KG1 (cell line): ENCODE measurements at places on chromosomes 6 and 20.

GRCh38 chr20:41475503-41475902, 108.9 kb upstream of the EMILIN3 start:
- no peak for DNase-seq

- DNase-seq, result no peak
These were observed 23.2 kb downstream of the HLA-A start for GRCh38 chr6:29965563-29965872.

- DNase-seq, result no peak
These were observed 808.1 kb downstream of the MAFB start for GRCh38 chr20:39880890-39881289.

DNA sequence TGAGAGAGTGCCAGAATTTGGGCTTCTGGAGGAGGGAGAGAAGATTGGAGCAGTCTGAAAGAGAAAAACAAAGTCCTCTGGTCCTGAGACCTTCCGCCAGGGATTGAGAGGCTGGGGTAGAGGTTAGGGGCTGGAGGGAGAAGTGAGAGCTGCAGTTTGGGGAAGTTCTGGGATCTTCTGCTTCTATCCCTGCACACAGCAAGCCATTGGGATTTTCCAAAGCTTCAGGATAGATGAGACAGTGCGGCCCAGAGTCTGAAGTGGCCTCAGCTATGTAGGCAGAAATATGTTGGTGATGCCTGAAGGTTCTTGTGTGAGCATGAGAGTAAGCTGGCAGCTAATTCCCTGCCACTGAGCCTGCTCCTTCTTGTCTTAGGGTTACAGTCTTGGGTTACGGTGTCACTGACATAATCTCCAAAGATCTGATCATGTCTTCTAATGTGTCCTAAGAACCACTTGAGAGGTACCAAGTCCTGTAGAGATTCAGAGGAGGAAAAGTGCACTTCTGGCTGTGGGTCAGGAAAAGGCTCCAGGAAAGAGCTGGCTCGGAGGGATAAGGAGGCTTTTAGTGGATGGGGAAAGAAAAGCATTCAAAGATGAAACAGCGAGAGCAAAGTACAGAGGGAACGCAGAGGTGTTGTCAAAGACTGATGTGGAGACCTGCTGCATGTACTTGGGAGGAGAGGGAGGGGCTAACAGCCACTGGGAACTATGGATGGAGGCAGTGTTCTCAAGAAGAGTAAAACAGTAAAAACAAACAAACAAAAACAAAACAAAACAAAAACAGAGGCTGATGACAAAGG, 131.1 kb upstream of the MYLIP start:
- no peak for DNase-seq

DNA sequence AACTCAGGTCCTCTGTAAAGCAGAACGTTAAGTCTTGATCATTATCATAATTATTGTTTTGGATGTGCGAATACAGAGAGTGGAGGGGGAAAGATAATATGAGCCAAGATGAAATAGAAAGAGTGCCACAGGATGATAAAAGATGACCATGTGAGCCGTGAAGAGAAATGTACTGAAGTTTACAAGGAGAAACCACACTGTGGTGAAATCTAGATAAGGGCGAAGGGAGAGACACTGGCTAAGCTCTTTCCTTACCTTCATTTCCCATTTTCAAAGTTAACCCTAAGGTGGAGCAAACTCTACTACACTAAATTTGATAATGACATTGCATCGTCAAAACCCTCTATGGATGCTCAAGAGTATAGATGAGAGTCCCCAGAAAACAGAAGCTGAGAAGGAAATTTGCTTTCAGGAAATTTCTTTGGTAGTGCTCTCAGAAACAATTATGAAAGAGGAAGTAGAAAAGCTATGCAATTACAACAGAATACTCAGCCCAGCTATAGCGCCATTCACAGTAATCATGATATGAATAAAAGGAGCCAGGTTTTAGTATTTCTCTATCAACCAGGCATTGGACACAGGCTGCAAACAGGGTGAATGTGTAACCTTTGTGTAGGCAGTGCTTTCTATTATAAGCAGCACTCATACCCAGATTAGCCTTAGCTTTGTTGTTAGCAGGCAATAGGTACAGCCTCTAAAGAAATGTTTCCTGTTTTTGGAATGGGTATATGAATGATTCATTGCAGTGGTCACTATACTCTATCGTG, 1080.7 kb downstream of the GRIK2 start:
- DNase-seq, result peak; percentile 50

DNA sequence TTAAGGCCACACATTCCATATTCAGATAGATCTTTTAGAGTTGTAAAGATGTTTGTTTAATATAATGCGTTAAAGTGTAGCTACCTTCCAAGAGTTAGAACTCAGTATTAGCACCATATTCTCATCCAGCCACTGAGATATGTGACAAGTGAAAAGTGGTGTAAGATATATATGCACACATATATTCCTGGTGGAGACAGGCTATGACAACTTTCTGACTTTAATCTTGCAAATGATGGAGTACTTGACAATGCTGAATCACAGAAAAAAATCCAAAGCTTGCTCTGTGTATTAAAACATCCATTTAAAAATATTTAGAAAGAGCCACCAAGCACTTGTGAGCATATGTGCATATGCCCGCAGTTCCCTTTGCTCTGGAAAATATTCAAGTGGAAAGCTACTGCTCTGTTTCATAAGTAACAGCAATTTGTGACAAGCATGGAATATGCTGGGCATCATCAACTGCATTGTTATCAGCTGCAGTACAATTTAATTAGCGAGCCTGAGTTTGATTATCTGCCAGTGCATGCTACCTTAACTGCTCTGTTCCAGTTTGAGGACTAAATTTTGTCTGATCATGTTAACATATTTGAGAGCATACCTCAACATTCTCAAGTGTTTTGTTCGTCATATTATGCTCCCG, 64.8 kb downstream of the VIP start:
- DNase-seq, result no peak

DNA sequence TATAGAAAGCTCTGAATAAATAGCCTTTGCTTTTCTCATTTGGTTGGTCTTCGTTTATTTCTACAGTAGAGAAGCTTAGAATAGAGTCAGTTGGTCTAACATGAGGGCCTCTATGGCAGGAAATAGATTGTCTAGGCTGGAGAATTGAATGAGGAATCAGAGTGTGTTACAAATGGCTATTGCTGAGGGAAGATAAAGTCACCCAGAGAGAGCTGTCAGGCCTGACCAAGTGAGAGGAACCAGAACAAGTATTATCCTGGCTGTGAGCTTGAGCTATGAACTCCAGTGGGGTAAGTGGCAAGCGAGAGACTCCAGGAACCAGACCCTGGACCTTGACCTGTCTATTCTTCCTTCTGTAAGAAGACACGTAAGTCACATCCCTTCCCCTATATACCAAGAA, 353.1 kb downstream of the CD83 start:
- DNase-seq, result no peak

DNA sequence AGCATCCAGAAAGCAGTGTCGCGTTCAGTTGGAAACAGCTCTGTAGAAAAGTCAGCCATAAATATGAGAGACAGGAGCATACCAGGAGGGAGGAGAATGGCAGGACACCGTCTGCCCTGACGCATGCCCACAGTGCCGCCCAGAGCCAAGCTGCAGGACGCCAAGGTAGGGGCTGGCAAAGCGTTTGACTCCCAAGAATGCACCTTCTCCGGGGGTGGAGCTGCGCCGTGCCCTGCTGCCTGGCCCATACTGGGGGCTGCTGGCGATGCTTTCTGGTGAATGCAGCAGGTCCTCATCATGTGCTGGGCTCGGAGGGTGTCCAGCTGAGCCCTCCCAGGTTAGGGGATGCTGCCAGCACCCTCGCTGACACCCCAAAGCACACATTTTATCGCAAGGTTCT, 349.8 kb downstream of the CDH4 start:
- no peak for DNase-seq

GRCh38 chr6:34145161-34146020, 496 bp downstream of the GRM4 start:
- DNase-seq, result no peak

- DNase-seq, result no peak
These were observed 198.8 kb upstream of the PREP start for GRCh38 chr6:105601541-105602236.

DNA sequence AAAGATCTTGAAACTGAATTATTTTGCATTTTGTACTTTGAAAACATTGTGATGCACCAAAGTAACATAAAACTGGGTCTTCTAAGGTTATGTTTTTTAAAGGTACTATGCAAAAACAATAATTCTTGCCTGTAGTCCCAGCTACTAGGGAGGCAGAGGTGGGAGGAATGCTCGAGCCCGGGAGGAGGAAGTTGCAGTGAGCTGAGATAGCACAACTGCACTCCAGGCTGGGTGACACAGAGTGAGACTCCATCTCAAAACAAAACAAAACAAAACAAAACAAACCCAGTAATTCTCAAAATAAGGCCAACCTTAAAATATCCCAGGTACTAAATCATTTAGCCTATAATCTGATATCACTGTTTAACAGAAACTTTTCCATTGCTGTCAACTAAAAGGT, 269.6 kb downstream of the KHDC1L start:
- no peak for DNase-seq
